ENCODE measurements at places on chromosomes 6 and 20.
A peak's percentile ranks its signal among the peaks of the same experiment; 100 is the strongest.

DNA sequence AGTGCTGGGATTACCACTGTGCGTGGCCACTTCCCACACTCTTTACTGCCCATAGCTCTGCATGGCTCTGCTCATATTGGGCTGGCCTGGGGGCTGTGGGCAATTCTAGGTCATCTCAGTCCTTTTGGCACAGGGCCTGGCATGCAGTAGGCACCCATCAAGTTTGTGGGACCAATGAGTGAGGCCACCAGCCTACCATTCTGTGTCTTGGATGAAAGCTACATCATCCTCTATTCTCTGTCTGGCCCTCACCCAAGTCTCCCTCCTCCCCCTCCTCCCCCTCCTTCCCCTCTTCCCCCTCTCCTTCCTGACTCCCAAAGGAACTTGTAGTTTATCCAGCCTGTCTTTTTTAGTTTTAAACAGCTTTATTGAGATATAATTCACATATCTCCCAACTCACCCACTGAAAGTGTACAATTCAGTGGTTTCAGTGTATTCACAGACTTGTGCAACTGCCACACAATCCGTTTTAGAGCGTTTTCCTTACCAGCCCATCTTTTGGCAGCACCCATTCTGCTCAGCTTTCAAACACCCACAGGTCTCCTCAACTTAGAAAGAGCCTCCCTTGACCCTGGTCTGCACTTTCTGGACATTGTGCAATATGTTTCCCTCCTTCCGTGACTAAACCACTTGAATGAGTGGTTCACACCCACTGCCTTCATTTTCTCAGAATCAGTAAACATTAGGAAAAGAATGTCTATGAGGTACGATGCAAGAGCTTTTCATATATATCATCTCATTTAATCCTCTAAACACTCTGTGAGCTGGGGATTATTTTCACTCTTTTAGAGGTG is 21.5 kb upstream of the MRPS18A start:
- DNase-seq: no peak

GRCh38 chr20:58389324-58389967 is 417 bp downstream of the VAPB start:
- DNase-seq: no peak

- DNase-seq: no peak
Observed at GRCh38 chr6:87518453-87518852, 45.7 kb downstream of the SLC35A1 start.

GRCh38 chr6:166275714-166276166 is 32.5 kb downstream of the PRR18 start:
- DNase-seq: no peak

GRCh38 chr20:58402305-58402704 is 13.3 kb downstream of the VAPB start:
- no peak for DNase-seq

- DNase-seq: no peak
Observed at GRCh38 chr6:107578642-107579341, 88.9 kb downstream of the SOBP start.

GRCh38 chr20:49890471-49891361 is 24.6 kb downstream of the SPATA2 start:
- DNase-seq: no peak

GRCh38 chr6:167235005-167235404 is 56.1 kb upstream of the UNC93A start:
- DNase-seq: no peak

GRCh38 chr6:117137711-117138110 is 127.6 kb upstream of the VGLL2 start:
- DNase-seq: no peak

- DNase-seq: no peak
Observed at GRCh38 chr6:113696960-113697359, 160.2 kb upstream of the MARCKS start.

DNA sequence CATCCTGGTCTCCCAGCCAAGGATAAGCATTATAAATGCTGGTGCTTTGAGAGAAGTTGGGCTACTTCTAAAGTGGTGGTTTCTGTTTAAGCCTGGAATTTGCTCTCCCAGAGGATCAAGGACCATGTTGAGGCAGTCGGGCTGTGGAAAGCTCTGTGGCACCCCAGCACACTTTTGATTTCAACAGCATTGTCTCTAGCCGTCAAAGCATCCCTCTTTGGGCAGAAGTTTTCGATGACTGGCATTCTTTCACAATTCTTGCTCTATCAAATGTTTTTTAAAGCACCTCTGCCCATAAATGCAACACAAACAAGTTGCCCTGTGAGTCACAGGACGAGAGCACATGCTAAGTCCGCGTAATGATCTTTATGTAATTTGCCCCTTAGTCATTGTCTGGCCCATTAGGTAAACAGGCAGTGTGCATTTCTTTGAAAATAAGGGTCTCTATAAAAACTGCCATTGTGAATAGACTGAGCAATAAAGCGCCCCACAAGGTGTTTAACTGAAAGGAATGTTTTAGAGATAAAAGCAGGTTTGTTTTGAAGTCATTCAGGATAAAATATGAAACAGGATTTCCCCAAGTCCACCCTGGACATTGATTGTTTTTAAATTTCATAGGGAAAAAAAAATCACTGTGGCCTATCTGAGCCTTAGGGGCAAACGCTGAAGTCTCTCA is 44.7 kb upstream of the FOXQ1 start:
- peak; percentile 18 for DNase-seq

DNA sequence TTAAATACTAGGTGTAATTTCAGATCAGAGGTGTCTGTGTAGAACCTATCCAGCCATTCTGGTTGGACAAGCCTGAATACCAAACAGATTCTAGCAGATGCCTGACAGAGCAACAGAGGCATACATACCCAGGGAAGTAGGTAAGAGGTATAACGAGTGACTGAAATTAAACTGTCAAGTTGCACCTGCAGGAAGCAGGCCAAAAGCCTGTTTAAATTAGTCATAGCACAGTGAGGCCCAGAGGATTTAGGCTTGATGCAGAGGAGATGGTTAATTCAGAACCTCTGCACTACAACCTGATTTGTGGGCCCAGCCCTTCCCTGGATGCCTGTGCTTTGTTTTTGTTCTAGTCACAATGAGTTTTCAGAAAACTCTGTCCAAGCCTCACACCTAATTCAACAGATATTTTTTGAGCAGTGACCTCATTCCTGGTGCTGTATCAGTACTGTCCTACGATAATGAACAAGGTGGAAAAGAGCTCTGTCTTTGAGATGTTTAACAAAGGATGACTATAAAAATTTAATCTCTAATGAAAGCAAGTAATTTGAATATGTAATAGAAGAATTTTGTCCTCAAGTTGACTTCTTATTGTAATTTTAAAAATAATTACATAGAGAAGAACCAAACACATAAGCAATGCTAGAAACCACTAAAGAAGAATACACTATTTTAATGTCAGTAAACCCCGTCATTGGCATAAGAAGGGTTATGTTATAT is 31.7 kb downstream of the C6orf58 start:
- no peak for DNase-seq

DNA sequence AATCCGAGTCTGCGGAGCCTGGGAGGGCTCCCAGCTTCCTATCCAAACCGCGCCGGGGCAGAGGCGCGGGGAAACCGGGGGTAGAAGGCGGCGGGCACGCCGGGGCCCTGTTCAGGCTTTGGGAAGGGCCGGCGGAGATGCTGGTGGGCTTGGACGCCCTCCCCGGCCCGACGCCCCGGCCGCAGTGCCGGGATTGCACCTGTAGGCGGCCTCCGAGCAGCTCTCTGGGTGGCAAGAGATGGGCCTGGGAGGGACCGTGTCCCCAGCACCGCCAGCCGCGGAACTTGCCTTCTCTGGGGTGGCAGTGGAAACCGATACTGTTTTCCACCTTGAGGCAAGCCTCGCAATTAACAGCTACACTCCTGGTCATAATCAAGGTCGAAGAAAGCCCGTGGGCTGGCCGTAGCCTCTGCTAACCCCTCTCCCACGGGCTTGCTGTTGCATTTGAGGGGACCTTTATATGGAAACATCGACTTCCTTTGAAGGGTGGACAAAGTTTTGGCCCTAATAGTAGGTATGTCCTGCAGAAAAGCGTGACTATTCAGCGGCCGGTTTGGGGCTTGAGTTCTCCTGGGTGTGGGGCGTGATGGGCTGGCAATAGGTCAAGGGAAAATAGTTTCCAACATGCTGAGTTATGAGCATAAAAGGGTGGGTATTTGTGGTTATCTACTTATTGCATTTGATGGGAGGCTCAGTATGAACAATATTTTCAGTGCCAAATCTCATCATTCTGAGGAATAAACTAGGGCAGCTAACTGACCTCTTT is 1.1 kb upstream of the JAG1 start:
- DNase-seq: peak; percentile 58

DNA sequence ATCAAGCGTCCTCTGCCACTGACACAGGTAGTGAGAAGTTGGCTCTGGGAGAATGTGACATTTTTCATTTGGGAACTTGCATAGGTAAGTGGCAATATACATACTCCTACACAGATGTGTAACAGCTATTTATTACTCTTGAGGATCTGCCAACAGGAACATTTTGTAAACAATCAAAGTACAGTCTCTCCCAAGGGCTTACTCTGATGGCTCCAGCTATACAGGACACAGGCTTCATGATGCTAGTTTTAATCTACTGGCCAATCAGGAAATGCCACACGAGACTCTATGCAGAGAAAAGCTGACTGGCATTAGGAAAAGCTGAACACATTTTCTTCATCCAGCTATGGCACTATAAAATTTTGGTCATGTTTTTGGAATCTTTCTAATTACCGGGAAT is 57.8 kb downstream of the POPDC3 start:
- no peak for DNase-seq

- DNase-seq: no peak
Observed at GRCh38 chr6:4797587-4797986, 21.4 kb downstream of the CDYL start.

- DNase-seq: no peak
Observed at GRCh38 chr6:120116343-120116742, 766.8 kb upstream of the MAN1A1 start.

- DNase-seq: no peak
Observed at GRCh38 chr6:50213146-50213545, 163.4 kb upstream of the DEFB112 start.

- DNase-seq: no peak
Observed at GRCh38 chr6:152078804-152079203, 271.3 kb downstream of the ESR1 start.

DNA sequence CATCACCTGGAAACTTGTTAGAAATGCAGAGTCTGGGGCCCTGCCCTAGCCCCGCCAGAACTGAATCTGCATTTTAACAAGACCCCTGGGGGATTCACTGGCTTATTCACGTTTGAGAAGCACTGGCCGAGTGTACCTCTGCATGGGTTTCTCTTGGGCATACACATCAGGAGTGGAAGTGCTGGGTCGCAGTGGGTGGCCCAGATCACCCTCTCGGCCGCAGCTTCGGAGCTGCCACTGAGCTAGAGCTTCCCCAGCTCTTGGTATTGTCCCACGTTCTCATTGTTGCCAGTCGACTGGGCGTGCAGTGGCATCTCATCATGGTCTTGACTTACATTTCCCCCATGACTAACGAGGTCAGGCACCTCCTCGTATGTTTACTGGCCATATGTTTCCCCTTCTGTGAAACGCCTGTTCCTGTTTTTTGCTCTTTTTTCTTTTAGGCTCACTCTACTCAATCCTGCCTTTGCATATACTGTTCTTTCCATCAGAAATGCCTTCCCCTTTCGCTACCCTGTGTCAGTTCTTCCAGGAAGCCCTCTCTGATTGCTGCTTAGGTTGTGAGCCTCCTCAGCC is 3.0 kb upstream of the DLGAP4 start:
- DNase-seq: no peak

DNA sequence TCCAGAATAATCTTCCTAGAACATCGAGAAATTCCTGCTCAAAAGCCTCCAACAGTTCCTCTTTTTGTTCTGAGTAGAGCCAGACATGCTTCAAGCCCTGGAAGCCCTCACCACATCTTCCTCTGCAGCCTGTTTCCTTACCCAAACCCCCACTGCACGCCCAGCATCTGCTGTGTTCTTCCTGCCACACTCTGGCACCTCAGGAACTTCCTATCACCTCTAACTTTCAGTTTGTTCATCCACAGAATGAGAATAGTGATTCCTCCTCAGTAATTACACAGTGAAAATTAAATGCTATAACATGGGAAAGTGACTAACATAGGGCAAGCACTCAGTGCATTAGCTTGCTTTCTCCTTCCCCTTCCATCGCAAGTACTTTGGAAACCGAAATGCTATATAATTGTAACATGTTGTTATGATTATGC is 26.3 kb downstream of the C6orf89 start:
- no peak for DNase-seq

DNA sequence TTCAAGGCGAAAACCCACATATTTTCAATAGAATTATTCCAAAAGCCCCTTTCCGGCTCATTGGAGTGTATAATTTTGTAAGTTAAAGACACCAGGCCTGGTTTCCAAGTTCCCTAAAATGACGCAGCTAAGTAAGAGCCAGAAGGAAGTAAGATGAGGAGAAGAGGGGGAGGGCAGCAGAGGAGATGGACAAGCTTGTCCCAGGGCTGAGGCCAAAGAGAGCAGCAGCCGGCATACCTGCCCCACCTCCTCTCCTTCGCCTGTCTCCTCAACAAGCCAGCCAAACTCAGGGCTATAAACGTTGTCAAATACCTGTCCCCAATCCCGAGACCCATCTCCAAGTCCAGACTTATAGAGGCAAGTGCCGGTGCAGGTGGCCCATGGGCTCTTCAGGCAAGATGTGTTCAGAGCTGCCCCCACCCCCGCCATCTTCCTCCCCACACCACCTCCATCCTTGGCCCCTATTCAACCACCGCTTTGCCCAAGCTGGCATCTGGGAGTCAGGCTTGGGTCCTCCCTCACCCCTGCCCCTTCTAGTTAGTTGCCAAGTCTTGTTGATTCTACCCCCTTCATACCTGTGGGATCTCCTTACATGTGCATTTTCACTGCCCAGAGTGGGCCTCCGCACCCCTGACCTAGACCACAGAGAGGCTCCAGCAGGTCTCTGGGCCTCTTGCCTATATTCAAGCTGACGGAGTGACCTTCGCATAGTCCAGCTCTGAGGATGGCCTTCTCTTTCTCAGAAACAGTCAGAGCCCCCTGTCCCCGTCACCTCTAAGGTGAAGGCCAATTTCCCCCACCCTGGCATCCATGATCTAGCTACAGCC is 75.7 kb upstream of the SIRPA start:
- no peak for DNase-seq

GRCh38 chr6:48766349-48766748 is 655.4 kb upstream of the PTCHD4 start:
- DNase-seq: no peak

DNA sequence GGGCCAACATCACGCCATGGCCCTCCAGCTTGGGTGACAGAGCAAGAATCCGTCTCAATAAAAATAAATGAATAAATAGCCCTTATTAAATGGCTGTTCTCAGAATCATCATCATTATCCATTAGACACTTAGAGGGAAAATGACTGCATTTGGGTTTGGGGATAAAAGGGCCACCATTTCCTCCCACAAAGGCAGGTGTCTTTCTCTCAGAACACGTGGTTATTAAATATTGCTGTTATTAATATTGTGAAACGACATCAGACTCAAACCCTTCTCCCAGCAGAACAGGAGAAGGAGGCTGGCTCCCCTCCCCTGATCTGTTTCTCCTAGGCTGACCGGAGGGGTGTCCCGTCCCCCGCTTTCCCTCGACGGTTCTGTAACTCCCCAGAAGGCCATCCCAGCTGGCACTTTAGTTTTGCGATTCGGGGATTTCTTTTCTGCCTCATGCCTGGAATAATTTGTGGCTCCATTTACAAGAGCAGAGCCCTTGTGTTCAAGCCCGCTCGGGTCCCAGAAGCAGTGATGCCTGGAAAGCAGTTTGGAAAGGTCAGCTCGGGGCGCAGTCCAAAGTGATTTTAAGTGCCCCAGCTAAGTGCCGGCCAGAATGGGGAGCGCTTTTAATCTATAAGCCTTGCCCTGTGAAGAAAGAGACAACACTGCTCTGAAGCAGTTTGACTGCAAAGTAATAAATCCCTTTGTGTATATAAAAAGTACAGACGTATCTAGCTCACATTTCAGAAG is 41.9 kb downstream of the EYA2 start:
- no peak for DNase-seq

- no peak for DNase-seq
Observed at GRCh38 chr6:32905078-32905477, 35.8 kb downstream of the HLA-DMB start.
